ENCODE measurements at places on chromosomes 7 and 10. TPM values are rescaled to one million over a fixed set of nuclear protein-coding genes. Genes with fewer than 3 reads are reported as not detected.

GRCh38 chr7:2876031-2876731 lies 32.1 kb upstream of the GNA12 start:
- no peaks in the 10 kb centered on the region for H3K4me1 ChIP-seq
- no peaks in the 10 kb centered on the region for H3K27me3 ChIP-seq
- no peaks in the 10 kb centered on the region for H3K36me3 ChIP-seq
- H3K27ac ChIP-seq = no peak overlapping the region
- H3K4me3 ChIP-seq = no peak overlapping the region

DNA sequence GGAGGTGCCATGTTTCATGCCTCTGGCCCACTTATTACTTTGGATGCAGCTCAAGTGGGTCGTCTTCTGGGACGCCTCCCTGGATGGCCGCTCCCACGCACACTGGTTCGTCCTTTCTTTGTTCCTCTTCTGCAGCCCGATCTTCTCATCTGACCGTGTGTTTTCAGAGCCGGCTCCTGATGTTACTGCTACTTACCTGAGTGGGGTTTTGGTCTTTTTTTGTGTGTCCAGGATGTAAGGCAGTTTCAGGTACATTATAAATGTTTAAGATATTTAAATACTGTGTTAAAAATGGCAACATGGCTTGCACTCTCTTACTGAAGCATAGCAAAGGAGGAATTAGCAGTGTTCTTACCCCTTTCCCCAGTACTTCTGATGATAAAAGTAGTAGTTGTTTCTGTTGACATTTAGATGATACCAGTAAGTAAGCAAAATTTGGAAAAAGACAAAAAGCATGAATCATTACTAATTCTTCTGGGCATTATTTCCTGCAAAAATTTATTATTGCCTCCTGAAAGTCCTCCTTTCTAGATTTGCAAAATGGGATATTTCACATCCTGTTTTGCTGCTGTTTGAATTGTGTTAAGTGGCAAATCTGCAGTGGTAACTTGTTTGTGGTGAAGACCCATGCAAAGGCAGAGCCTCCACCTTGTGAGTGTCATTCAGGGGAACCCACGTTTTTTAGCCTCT lies 59.4 kb downstream of the SHH start:
- no peaks in the 10 kb centered on the region for H3K27me3 ChIP-seq
- H3K4me1 ChIP-seq = peaks cover 21% of the 10 kb centered on the region
- no peaks in the 10 kb centered on the region for H3K36me3 ChIP-seq
- no peak overlapping the region for H3K27ac ChIP-seq
- no peak for DNase-seq
- H3K4me3 ChIP-seq = no peak overlapping the region

DNA sequence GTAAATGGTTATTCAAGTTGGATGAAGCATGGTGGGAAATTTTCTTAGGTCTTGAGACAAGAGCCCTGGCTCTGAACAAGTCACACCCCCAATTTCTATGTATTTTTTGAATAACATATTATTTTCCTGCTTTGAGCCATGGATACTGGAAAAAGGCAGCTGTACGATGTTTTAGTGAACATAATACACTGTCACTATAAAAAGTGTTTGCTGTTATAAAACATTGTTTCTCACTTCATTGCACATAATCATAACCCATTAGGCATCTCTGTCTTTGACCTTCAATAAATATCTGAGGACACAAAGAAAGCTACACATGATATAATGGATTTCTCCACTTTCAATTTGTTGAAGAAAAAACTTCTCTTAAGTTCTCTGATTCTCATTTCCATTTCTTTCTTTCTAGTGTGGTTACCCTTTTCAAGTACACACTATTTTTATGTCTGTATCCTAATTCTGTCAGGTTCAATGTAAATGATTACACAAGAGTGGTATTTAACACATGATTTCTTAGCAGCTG lies 283.9 kb upstream of the SP8 start:
- H3K27ac ChIP-seq = no peak overlapping the region
- H3K4me1 ChIP-seq = no peaks in the 10 kb centered on the region
- H3K36me3 ChIP-seq = no peaks in the 10 kb centered on the region
- no peak for DNase-seq
- H3K4me3 ChIP-seq = no peak overlapping the region
- H3K27me3 ChIP-seq = no peaks in the 10 kb centered on the region

- H3K4me1 ChIP-seq = peaks cover 3% of the 10 kb centered on the region
- H3K36me3 ChIP-seq = no peaks in the 10 kb centered on the region
- DNase-seq = no peak
- no peaks in the 10 kb centered on the region for H3K27me3 ChIP-seq
- peak overlapping the region; percentile 62 for H3K27ac ChIP-seq
These were observed 50.5 kb upstream of the GTF2I start for GRCh38 chr7:74606909-74607510.

Gene SLC13A1
- 33.8 TPM for total RNA-seq

Gene EGR2
- 0.80 TPM for total RNA-seq

Gene CDH23
- 9.9 TPM for total RNA-seq
